ENCODE measurements at places on chromosomes 4 and X.

- DNase-seq = no peak
Observed at GRCh38 chrX:10021461-10022272, 54.5 kb downstream of the CLDN34 start.

- DNase-seq = no peak
Observed at GRCh38 chr4:101044766-101045165, 302.6 kb downstream of the PPP3CA start.

DNA sequence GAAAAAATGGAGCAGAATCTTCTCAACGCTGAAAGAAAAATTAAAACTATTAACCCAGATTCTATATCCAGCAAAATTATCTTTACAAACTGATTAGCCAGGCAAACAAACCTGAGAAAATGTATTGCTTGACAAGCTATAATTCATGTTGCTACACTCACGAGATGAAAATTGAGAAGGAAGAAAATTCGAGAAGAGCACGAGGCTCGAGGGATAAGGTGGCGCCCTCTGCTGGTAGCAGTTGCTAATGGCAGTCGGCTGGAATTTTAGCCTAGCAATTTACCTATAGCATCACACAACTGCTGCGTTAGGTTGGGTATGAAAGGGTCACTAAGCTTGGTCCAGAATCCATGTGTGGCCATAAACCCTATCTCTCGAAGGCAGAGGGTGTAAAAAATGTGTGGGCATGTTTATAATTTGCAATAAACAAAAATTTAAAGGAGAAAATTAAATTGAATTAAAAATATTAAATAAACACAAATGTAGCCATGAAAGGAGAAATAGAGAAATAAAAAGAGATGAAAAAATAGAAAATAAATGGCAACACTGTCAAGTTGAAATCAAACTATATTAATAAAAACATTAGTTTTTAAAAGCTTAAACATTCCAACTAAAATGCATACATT is 126.6 kb downstream of the PPP4R3C start:
- no peak for DNase-seq

GRCh38 chr4:71683309-71683708 is 100.6 kb downstream of the GC start:
- DNase-seq = no peak

DNA sequence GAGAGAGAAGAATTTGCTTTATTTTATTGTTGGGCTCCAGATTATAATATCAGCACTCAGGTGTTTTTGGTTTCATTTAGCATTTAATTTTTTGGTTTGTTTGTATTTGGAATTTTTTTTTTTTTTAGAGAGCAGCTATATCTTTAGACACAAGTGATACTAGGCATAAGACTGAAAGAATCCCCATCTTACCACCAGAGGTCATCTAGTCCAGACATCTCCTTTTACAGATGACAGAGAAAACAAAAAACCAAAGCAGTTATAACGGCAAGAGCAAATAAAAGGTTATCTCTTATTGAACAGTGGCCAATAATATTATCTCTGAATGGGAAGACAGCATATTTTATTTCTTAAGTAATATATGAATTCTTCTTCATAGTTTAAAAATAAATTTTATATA is 22.8 kb downstream of the USP38 start:
- DNase-seq = no peak

GRCh38 chr4:101864660-101865059 is 74.1 kb downstream of the BANK1 start:
- DNase-seq = no peak

- DNase-seq = no peak
Observed at GRCh38 chr4:149781150-149781549, 34.5 kb downstream of the IQCM start.

GRCh38 chr4:165512424-165512823 is 133.6 kb downstream of the CPE start:
- DNase-seq = no peak

GRCh38 chr4:23083391-23083790 is 390.7 kb downstream of the GBA3 start:
- DNase-seq = no peak

DNA sequence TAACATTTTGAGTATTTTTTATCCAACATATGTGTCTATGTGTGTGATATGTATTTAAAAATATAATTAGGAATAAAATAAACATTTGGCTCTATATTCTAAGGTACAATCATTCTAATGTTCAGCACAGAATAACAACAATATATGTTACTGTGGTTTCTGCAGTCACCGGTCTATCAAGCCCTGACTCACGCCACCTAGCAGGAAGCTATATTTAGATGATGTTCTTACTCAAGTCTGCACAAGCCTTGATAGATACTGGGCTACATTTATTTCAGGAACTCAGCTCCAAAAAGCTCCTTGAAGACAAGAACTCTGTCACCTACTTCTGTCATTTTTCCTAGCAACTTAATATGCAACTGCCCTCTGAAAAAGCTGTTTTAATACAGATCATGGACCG is 152.0 kb upstream of the FTHL17 start:
- no peak for DNase-seq

DNA sequence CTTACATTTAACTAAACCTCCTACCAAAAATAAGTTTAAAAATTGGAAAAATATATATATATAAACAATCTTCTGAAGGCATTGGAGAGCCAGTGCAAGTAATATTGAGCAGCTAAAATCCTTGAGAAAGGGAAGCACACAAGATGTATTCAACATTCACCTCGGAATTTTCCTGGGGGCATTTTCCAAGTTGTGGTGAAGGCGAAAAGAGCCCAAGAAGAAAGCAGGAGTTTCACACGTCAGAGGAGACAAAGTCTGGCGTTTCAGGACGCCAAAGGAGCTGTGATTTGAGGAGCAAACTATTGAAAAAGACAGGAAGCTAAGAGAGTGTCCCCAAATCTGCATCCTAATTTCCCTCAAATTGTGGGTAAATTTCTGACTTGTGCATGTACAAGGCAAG is 9.1 kb upstream of the GASK1B start:
- DNase-seq = no peak

- DNase-seq = no peak
Observed at GRCh38 chr4:74104145-74104544, 5.2 kb upstream of the CXCL2 start.

DNA sequence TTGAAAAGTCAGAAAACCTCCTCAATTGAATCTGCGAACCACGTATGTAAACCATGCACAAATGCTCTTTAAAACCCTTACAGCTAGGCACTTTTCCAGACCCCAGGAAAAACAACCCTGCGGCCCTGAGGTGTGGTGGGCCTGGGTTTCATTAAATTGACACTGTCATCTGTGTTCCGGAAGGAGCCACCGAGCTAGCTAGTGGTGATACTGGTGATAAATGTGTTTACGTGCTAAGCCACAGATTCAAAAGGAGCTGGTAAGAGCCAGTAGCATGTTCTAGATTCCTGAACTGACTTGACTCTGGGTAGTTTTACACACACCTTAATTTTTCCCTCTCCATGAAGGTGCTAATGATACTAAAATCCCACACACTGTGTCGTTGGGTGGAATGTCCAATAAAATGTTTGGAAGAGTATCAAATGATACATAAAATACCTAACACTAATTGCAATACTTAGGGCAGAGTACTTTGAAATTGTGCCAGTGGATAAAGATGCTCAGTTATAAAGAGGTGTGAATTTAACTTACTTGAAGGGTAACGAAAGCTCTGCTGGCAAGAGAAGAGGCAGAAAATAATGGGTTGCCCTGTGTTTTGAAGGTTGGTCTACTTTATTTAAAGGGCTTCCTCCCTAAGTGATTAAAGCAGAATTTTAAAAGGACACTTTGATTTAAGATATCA is 8.5 kb downstream of the SMS start:
- no peak for DNase-seq

DNA sequence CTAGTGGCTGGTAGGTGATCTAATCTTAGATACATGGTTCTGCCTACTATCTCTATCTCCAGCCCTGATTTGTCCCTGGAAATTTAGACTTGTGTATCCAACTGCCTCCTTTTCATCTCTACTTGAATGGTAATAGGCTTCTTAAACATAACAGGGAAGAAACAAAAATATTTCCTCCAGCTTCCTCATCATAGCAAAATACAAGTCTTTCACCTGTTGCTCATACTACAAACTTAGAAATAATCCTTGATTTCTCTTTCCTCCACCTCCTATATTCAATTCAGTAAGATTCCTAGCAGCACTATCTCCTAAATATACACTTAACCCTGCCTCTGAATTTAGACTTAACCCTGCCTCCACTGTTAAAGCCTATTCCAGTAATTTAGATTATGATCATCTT is 373.3 kb upstream of the ACTRT1 start:
- no peak for DNase-seq

GRCh38 chr4:14110407-14110806 is 482.9 kb upstream of the BOD1L1 start:
- no peak for DNase-seq

- DNase-seq = no peak
Observed at GRCh38 chr4:75251547-75251946, 262.7 kb downstream of the RCHY1 start.

DNA sequence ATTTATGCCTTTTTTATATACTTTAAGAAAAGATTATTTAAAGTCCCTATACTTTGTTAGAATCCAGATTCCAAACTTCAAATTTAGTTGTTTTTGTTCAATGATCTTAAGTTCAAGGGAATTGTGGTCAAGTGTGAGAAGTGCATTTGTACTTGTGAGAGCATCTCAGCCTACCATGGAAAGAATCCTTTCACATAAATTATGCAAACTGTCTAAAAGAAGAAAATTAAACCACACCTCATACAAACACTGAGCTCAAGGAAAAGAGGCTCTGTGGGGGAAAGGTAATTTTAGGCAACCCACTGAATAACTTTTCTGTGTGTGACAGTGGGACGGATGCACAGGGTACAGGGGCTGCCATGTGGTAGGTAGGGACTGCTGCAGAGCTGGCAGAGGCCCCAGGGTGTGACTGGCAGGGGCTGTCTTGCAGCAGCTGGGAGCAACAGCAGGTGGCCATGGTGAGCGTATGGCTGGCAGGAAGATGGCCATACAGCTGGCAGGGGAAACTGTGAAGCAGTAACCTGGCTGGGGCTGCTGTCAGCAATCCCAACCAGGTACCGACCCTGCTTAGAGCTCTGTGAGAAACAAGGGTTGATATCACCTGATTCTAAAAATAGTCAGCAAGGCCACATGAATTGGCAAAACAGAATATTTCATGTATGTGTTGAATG is 130.6 kb downstream of the UGT8 start:
- no peak for DNase-seq

- no peak for DNase-seq
Observed at GRCh38 chr4:15868826-15869413, 69.6 kb downstream of the FGFBP1 start.
